ENCODE measurements at places on chromosomes 5 and 9.

GRCh38 chr5:135426102-135427082 lies 20.8 kb downstream of the DCANP1 start:
- DNase-seq = peak; percentile 84

GRCh38 chr5:168833383-168833782 lies 254.2 kb upstream of the PANK3 start:
- no peak for DNase-seq

GRCh38 chr5:38670066-38670465 lies 113.6 kb upstream of the LIFR start:
- DNase-seq = no peak

GRCh38 chr9:136931611-136932130 lies 12.9 kb downstream of the FBXW5 start:
- no peak for DNase-seq

- no peak for DNase-seq
These were observed 138.8 kb downstream of the ADAMTS16 start for GRCh38 chr5:5278815-5279381.

DNA sequence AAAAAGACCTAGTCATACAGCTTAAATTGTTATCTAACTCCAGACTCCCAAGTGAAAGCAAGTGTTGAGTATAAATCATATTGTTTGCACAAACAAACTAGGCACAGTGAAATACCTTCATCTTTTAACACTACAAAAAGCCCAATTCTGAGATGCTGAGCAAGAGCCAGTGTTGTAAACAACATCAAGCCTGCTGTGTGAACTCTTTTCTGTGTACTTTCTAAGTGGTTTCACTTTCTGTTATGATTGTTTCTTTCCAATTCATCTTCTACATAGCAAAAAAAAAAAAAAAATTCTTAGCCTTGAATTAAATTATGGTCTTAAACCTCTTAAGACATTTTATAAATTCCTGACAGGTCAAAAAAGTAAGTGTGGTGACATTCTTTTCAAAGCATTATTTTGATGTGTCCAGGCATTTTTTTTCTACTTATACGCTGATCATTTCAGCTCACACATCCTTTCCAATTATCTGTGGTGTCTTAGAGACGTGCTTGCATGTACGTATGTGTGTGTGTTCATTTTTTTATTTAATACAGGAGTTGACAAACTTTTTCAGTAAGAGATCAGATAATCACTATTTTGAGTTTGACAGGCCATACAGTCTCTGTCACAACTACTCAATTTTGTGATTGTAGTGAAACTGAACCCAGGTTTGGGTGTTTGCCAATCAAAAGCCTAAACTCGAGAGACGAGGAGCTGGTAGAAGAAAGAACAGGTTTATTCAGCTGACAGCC lies 556.1 kb downstream of the CDH9 start:
- DNase-seq = no peak

- no peak for DNase-seq
These were observed 11.3 kb upstream of the MIER3 start for GRCh38 chr5:56963246-56963645.

- no peak for DNase-seq
These were observed 9.7 kb upstream of the IPPK start for GRCh38 chr9:92679413-92680165.

DNA sequence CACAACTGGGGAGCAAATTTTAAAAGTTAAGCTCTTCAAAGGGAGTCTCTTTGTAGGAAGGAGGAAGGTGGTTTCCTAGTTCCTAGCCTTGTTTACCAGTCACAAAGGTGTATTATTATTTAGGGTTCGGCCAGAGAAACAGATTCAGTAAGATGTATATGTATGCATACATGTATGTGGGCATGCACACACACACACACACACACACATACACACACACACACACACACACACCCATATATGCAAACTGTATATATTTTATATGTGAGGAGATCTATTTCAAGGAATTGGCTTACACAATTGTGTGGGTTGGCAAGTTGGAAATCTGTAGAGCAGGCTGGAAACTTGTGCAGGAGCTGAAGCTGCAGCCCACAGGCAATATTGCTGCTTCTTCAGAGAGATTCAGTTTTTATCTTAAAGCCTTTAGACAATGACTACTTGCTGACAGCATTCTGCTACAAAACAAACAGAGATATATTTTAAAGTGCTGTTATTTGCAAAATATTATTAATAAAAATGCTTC lies 75.3 kb upstream of the DNAH5 start:
- DNase-seq = no peak

GRCh38 chr5:35197351-35197750 lies 32.9 kb downstream of the PRLR start:
- no peak for DNase-seq

DNA sequence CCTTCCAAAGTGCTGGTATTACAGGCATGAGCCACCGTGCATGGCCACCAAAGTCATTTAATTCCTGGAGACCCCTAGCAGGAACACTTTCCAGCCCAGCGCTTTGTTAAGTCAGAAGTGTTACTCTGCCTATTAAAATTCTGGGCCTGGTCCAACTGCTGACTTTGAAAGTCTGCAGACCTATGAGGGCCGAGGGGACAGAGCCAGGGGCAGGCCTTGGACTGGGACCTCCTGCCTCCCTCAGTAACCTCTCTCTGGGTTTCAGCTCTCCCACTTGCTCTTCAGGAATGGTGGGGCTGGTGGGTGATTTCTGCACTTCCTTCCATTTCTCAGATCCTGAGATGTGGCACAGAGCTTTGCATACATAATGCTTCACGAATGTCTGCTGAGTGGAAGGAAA lies 9.7 kb downstream of the C5orf52 start:
- DNase-seq = no peak

DNA sequence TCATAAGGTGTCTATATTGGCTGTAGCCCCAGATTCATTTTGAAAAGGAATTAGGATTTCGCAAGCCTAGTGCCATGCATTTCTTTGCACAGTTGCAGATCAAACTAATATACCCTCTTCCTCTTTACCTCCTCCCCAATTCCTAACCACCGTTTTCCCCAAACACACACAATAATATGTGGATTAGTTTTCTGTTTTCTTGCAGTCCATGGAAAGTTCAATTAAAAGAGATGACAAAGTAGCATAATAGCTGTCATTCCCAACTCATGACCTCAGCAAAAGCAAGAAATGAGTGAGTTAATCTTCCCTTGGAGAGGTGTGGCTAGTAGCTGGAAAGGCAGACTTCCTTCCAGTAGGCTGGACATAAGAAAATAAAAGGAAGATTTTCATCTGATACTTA lies 349.1 kb downstream of the TMEM232 start:
- no peak for DNase-seq

DNA sequence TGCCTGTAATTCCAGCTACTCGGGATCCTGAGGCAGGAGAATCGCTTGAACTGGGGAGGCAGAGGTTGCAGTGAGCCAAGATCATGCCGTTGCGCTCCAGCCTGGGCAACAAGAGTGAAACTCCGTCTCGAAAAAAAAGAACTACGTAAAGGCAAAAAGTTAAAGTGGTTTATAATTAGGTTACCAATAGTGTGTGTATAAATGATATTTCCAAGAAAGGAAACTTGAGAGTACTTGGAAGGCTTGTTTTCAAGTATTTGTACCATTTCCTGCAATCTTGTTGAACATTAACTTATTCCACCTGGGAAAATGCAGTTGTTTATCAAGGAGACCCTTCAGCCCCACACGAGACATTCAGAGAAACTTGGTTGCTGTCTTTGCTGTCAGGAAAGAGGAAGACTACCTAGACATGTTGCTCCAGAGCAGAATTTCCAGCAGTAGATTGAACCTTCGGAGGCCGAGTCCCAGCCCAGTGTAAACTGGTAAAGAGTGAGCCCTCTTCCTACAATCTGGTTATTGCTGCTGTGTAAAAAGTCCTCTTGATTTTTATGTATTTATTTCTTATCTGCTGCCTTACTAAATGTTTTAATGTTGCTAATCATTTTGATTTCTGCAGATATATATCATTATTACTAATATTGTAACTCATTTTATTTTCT lies 30.1 kb downstream of the STXBP1 start:
- no peak for DNase-seq

DNA sequence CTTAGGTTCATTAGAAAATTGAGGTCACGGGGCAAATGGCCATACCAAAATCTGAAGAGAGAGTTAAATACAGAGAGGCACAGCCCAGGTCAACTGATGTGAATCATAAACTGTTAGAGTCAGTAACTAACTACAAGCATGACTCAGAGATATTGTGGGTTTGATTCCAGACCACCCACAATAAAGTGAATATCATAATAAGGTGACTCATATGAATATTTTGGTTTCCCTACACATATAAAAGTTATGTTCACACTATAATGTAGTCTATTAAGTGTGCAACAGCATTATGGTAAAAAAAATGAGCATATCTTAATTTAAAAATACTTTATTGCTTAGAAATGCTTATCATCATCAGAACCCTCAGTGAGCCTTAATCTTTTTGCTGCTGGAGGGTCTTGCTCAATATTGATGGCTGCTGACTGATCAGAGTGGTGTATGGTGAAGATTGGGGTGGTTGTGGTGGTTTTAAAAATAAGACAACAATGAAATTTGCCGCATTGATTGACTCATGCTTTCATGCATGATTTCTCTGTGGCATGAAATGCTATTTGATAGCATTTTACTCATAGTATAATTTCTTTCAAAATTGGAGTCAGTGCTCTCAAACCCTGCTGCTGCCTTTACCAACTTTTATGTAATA lies 53.1 kb upstream of the EDIL3 start:
- DNase-seq = no peak

- DNase-seq = peak; percentile 14
These were observed 60.8 kb downstream of the EBF1 start for GRCh38 chr5:159038907-159039306.

GRCh38 chr5:132054697-132055440 lies 5.6 kb upstream of the IL3 start:
- no peak for DNase-seq

DNA sequence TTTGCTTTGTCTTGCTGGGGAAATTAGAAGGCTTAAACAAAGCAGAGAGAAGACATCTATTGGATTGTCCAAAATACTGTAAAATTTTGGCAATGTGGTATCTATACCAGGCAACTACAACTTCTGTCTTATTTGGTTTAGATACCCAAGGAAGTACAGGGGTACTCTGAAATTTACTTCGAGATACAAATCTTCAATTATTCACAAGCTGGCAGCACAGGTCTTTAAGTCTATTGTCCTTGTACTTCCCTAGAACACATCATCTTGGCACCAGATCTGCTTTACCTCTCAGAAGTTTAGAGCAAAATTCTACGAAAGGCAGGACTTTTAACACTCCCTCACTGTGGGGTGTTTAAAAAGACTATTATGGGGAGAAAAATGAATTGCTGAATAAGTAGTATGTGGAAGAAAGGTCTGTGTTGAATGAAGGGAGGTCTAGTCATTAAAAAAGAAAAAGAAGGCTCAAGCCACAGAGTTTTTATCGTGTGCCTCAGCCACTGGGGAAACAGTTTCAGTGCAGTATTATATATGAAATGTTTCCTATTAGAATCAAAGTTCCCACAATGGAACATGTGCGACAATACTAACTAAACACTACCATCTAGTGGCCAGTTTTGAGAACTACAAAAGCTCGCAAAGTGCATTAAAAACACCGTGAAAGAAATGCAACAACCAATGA lies 93.7 kb downstream of the PDE4D start:
- DNase-seq = peak; percentile 46

DNA sequence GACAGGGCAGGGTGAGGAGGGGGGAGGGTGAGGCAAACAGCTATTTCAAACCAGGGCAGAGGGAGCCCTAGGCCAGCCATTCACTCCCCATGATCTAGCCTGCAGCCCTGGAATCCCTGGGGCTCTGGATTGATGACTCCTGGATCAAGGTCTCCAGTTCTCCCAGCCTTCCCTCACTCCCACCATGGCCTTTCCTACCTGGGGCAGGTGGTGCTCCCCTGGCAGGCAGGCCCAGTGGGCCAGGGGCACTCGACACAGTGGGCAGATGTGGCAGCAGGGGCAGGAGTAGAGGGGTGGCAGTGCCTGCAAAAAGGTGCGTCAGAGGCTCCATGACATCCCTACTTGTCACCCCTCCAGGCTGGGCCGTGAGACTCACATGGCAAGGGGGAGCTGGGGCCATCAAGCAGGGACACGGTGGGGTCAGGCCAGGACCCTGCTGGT lies 6.0 kb downstream of the KIF12 start:
- DNase-seq = no peak

DNA sequence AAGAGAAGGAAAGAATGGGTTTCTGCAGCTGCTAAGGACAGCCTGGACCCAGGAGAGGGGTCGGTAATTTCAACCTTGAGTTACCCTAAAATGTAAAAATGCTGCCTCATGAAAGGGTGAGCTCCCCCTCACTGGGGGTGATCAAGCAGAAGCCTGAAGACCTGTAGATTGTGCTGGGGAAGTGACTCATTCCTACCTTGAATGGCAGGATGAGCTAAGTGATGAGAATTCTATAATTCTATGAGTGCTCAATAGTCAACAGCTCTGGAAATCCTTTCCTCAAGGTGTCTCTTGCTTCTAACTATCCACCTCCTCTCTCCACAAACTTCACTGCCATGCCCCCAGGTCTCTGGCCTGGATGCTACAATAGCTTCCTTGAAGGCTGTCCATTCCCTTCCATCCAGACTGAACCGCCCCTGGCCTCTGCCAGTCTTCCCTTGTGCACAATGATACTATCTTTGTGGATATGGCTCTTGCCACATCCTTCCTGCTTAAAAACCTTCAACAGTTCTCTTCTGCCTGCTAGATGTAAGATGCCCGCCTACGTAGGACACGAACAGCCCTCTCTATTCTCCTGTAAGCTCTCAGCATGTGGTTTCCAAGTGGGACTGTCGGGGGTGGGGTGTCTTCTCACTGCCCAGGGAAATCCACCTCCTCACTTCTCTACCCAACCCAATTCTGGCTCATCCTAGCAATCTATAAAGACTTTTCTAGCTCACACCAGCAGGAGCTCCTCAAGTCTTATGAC lies 50.6 kb downstream of the PTPN3 start:
- peak; percentile 90 for DNase-seq

- DNase-seq = no peak
These were observed 391.3 kb downstream of the NR2F1-AS1 start for GRCh38 chr5:93189707-93190120.

- DNase-seq = no peak
These were observed at the start of gene SEPTIN8 for GRCh38 chr5:132777209-132778069. Gene SEPTIN8 (minus strand): TSS chr5:132777239. CDS start chr5:132777137, 102 bp downstream.

- no peak for DNase-seq
These were observed 169.5 kb upstream of the TAS2R1 start for GRCh38 chr5:9799606-9800005.

GRCh38 chr5:150511578-150512367 lies 3.8 kb downstream of the NDST1 start:
- no peak for DNase-seq

DNA sequence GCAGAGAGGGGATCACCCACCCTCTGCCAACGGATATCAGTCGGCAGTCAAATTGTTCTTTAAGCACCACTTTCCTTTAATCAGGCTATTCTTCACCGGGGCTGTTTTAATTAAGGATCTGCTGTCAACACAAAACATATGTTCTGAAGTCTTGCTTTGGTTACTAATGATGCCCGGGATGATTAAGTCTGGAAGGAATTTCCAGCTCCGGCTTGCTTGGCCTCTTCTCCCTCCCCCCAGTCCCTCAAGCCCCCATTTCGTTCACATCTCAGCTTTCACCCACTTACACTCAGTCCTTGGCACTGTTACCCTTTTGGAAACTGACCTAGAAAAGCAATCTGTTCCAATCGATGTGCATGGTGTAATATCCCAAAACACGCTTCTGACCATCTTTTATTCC lies 74.7 kb downstream of the MSX2 start:
- DNase-seq = no peak

Measured in Jurkat, Clone E6-1 (cell line).